HT1080 (cell line): ENCODE measurements at places on chromosomes 5 and 9.

GRCh38 chr9:122954253-122954691 is 13.5 kb downstream of the RABGAP1 start:
- peak; percentile 36 for DNase-seq

DNA sequence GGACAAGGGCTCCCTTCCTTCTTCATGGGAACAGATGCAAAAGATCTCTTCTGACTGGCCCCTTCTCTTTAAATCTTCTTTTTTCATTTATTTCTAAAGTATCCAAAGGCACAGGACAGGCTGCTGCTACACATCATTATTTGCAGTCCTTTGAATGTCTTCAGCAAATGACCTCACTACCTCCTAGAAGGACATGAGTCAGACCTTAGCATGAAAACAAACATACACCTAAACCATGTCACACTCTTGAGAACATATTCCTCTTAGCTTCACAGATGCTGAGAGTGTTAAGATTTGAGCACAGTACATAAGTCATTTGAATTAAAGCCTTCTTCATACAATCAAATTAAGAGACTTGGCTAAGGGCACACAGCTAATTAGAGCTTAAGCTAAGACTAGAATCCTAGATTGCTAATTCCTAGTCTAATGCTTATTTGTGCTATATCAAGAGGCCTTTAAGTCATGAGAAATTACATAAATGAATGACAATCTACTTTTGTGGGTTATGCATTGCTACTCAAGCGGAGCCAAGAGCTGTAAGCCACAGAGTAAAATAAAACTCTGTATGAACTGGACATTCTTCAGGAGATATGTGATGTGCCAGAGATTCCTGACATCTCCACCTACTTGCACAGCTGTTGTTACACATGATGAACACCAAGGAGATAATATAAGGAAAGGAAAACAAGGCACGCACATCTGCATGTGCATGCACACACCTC is 109.1 kb upstream of the PTGER4 start:
- peak; percentile 83 for DNase-seq

GRCh38 chr5:161155451-161155850 is 303.4 kb upstream of the ATP10B start:
- DNase-seq, result no peak

GRCh38 chr9:1938135-1938534 is 77.0 kb upstream of the SMARCA2 start:
- no peak for DNase-seq

GRCh38 chr5:1078206-1078605 is 33.7 kb downstream of the SLC12A7 start:
- no peak for DNase-seq

DNA sequence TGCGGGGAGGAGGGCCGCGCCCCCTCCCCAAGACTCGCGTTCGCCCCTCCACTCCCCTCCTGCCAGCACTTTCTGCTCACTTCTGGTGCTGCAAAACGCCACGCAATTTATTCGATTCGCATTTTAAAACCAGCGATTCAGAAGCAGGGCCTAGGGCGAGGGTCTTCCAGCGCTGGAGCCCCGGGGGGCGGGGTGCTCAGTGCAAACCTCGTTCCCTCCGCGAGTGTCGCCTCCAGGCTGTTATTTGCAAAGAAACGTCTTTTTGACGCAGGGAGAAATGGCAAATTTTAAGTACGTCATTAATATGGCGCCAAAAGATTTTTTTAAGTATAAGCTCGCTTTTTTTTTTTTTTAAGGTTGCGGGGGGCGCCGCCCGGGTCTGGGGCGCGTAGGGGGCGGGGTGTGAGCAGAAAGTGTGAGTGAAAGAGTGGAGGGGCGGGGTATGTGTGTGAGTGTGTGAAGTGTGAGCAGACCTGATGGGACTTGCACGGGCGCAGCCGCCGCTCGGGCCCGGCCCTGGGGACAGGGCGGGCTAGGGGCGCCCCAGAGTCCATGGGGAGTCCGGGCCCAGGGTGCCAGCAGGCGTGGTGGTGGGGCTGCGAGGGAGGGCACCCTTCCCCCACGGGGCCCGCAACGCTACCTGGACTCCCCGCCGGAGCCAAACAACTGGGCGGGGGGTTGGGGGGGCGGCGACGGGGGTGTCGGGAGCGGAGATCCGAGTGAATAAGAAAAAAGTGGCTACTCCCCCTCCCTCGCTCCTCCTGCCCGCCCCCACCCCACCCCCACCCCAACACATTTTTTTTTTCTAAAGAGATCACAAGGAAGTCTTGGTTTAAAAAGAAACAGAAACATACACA is at the start of gene JADE2:
Gene JADE2, plus strand, starts transcription at position 845 of the 857 bp plus-strand sequence. CDS start 10,188 bp downstream, outside the sequence.
- DNase-seq, result peak; percentile 59

- no peak for DNase-seq
Measured at GRCh38 chr9:79240774-79241173, 331.0 kb upstream of the TLE4 start.

DNA sequence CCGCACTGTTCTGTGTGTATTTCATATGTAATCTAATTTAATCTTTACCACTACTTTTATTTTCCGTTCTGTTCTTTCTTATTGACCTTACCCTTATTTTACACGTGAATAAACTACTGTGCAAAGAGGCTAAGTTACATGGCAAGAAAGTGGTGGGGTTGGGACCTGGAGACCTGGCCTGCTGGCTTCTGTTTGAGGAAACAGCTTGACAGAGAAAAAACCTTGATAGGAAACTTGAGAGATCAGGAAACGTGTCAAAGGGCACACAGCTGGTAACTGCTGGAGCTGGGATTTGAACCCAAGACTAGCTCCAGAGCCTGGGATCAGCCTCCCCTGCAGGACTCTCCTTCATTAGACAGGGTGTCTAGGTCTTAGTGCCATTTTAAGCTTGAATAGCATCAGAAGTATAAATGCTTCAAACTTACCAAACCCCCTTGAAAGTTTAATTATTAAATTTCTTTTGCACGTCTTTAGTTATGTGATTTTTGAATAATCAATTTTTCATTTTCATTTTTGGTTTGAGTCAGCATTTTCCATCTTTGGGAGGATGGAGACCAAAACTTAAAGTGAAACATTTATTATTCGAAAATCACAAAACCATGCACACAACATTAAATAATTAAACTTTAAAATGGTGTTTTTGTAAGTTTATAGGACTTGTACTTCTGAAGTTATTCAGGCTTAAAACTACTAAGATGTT is 129.5 kb downstream of the RGS3 start:
- no peak for DNase-seq
